ENCODE measurements at places on chromosomes 7 and 10.

DNA sequence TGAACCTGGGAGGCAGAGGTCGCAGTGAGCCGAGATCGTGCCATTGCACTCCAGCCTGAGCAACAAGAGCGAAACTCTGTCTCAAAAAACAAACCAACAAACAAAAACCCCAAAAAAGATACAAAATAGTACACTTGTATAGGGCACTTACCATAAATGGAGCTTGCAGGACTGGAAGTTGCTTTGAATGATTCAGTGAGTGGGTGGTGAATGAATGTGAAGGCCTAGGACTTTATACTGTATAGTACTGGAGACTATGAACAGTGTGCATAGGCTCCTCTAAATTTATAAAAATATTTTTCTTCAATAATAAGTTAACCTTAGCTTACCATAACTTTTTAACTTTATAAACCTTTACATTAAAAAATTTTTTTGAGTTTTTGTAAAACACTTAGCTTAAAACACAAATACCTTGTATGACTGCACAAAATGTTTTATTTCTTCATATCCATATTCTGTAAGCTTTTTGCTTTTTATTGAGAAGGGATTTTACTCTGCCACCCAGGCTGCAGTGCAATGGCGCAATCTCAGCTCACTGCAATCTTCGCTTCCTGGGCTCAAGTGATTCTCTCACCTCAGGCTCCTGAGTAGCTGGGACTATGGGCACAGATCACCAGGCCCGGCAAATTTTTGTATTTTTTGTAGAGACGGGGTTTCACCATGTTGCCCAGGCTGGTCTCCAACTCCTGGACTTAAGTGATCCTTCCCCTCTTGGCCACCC is 6.9 kb upstream of the H2AZ2 start:
- DNase-seq, result no peak

- DNase-seq, result no peak
Measured at GRCh38 chr7:36563706-36564327, 160.5 kb downstream of the AOAH start.

DNA sequence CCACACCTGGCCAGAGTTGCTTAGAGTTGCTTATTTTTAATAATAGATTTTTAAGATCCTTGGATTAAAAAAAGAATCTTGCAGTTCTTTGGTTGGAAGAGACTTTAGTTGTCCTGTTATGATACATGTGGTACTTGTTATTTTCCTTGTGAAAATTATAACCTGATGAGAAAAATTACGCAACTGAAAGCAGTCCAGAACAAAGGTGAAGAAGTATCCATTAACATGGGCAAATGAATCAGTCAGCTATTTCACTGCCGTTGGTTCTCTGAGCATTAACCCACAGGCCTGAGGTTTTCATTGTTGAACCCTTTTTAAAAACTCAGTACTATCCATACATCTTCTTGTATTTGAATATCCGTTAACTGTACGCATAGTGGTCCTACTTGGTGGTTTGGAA is 68.2 kb downstream of the GALNT11 start:
- no peak for DNase-seq

GRCh38 chr10:42551582-42552187 is 86.7 kb downstream of the ZNF33B start:
- no peak for DNase-seq

DNA sequence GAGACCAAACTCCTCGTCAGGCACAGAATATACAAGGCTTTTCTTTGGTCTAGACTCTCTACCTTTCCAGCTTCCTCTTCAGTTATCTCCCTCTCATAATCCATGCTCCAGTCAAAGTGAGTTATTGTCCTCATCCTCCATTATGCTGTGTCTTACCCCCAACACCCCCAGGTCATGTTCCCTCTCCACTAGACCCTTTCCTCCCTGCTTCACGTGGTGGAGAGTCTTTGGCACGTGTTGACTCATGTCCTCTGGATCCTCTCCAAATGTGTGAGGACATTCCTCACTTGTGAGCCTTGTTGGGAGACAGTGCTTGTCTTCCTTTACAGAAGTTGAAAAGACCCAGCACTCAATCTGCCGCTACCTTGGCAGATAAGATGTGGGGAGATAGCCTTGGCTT is 36.0 kb upstream of the DLD start:
- no peak for DNase-seq

GRCh38 chr7:29105191-29105590 is 41.1 kb downstream of the CPVL start:
- no peak for DNase-seq

DNA sequence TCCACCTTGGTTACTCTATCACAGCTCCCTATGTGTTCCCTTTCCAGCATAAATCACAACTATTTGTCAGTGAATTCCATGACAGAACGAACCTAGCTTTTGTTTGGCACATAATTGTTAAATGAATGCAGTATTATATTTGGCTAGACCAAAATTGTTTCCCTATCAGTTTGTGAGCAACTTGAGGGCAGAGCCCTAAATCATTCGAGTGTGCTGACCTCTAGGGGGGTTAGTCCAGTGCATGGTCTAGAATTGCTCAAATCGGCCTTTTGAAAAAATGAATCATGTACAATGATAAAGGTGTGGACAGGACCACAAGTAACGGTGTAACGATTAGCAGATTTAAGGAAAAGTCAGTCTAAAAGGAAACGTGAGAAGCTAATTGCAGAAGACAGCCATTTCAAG is 475 bp upstream of the NRBF2 start:
- DNase-seq, result no peak

DNA sequence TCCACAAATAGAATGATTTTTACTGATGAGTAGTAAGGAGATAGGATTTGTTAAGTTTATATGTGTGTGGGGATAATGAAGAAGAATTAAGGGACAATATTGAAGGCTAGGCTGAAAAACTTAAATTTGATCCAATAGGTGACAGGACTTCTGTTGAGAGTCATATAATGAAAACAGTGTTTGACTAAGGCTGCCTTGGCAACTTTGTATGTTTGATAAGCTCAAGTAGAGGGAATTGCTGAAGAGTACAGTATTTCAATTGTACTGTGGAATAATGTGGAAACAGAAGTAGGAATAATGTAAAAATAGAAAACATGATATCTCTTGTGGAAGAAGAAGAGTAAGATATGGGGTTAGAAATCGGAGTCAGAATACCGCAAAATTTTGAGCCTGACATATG is 10.5 kb downstream of the R3HCC1L start:
- no peak for DNase-seq

GRCh38 chr7:151978616-151979015 is 22.4 kb downstream of the GALNTL5 start:
- no peak for DNase-seq

DNA sequence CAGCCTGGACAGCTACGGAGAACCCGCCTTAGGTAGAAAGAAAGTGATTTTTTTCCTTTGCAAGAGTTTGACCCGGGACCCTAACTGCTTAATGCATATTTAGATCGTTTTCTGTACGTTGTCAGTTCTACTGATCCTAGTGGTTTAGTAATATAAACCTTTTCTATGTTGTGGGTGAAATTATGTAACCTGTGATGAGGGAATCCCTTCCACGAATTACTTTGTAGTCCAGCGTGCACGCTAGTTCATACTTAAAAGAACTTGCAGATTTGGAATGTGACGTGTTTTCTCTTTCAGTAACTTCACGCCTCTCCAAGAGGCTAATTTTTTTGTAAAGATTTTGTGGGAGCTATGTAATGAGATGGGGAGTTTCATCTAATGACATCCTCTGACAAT is 705 bp downstream of the SLF2 start:
- no peak for DNase-seq

DNA sequence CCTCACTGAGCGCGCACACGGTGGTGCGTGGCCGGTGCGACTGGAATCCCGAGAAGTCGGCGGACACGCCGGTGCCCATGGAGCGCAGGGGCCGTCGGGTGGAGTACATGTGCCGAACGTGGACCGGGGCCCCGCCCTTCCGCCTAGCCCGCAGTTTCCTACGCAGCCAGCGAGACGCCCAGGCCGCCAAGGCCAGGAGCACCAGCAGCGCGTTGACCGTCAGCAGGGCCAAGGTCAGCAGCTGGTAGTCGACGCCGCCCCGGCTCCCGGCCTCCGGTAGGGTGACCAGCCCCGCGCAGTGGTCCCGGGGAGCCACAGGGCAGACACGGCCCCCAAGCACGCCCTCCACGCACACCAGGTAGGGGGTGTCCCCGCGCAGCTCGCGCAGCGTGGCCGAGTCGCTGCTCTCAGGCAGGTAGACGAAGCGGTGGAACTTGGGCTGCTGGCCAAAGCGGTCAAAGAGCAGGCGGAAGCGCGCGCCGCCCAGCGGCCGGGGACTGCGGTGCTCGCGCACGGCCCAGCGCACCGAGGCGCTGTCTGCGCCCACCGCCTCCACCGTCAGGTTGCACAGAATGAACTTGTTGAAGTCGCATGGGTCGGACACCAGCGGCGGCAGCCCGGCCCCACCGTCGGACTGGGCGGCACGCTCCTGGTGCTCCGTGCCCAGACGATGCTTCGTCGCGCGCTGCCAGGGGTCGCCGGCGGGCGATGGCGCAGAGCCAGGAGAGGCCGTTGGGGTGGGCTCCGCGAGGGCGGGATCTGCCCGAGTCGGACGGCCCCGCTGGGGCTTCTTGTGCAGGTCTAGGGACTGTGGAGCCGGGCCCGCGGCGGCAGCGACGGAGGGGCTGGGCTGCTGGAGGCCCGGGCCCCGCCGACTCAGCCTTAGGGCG is 2.2 kb downstream of the TRIL start:
- DNase-seq, result peak; percentile 85

GRCh38 chr10:53477313-53477675 is 704.7 kb upstream of the MBL2 start:
- DNase-seq, result no peak

DNA sequence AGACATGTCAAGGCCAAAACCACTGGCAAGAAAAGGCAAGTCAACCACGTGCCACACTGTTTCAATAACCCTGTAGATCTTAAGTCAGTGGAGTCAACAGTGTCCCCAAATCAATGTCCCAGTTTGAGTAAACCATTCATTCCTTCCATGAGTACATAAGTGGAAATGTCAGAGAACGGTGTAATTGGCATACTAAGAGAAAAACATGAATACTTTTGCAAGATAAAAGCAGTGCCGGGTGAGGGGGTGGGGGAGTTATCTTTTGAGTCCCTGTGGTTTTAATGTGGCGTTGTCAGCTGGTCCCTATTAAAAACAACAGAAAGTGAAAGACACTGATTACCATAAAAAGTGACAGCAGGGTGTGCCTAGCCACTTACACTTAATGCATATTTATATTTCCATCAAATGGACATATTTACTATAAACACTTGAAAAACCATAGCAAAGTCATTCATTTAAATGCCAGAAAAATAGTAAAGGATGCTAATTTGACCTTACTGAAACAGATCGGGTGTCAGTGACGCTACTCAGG is 37.8 kb downstream of the RSU1 start:
- no peak for DNase-seq

DNA sequence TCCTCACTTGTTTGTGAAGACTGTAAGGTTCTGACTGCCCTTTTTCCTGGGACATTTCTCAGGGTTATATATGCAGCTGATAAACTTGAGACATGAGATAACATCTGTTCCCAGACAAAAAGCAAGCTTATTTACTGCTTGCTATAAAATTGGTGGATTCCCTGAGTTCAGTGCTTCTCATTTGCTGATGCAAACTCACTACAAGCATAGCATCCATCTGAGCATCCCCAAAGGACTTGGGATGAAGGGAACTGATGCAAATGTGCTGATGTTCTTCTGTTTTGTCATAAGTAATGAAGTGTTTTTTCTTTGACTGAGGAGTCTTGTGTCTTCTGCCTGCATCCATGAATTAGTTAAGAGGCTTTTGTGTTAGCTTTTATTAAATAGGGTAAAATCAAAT is 183.2 kb downstream of the ADK start:
- no peak for DNase-seq

Data from suprapubic skin (tissue), 4 donors.